Ureter (tissue), 1 donor: ENCODE measurements at places on chromosomes 11 and 22. TPM values are rescaled to one million over a fixed set of nuclear protein-coding genes. Genes with fewer than 3 reads are reported as not detected.

- DNase-seq = no peak
Measured at GRCh38 chr11:65069217-65069616, 10.9 kb upstream of the NAALADL1 start.

- DNase-seq = no peak
Measured at GRCh38 chr22:39185601-39186012, 33.1 kb upstream of the CBX7 start.

DNA sequence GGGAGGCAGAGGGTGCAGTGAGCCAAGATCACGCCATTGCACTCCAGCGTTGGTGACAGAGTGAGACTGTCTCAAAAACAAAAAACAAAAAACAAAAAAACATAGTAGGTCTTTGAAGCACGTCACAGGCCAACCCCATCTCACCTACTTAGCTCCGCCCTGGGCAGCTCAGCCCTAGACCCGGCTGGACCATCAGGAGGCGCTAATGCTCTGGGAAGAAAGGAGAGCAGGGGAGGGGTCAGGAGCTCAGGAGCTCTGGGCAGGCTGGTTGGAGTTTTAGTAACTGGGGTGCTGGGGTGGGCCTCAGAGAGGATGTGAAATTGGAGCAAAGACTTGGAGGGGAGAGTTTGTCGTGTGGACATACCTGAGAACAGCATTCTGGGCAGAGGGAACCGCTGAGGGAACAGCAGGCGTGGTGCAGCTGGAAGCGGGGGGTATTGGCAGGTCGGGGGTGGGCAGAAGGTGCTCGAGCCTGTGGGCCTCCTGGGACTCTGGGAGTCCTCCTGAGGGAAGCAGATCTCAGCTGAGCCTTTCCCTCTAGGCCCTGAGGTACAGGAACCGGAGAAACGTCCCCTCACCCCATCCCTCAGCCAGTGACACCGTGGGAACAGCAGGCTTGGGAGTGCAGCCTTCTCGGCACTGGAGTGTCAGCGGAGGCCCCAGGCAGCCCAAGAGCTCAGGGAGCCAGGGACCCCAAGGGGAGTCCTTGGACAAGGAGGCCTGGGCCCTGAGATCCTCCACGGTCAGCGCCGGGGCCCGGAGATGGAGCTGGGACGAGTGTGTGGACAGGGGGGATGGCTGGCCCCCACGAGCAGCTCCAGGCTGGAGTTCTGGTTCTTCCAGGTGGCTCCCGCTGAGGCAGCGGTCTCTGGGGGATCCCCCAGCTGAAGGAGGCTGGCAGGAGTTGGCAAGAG, 2.2 kb upstream of the RPS6KA4 start:
- no peak for DNase-seq

- no peak for DNase-seq
Measured at GRCh38 chr11:106233191-106233590, 155.7 kb downstream of the AASDHPPT start.

GRCh38 chr22:48863965-48864528, 963.6 kb downstream of the BRD1 start:
- no peak for DNase-seq

POU2AF1 gene
- 21.7 TPM for total RNA-seq

LAYN gene
- total RNA-seq = 8.6 TPM

FDXACB1 gene
- 3.8 TPM for total RNA-seq
